ENCODE measurements at places on chromosomes 7 and 10.

DNA sequence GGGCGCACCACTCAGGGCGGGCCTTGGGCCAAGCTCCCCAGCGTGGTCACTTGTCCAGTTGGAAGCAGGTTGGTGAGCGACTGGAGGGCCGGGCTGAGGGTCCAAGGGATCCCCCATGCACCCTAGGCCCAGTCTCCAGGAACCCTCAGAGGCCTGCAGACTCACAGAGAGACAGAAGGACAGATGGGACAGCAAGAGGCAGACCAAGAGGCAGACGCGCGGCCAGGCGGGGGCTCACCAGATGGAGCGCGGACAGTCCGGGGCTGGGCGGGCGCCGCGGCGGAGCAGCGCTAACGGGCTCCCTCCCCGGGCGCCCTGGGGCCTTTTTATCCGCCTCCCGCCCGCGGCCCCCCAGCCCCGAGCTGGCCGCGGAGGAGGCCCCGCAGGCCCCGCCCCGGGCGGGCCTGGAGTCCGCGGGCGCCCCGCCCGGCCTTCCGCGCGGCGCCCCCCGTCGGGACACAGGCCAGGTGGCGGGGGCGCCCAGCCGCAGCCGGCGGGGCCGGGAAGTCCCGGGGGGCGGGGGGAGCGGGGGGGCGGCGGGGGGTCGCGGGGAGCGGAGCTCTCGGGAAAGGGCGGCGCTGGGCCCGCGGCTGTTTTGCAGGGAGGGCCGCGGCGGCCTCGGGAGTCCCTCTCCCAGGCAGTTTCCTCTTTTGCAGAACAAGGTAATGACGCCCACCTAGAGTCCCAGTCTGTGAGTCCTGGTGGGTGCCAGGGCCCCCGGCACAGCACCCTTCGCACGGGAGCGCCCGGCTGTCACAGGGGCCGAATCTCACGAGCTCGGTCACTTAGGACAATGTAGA lies at the start of gene LOXL4:
Gene LOXL4, minus strand, starts transcription at position 301 of the 800 bp plus-strand sequence. CDS start 5,175 bp downstream, outside the sequence.
- DNase-seq = no peak

DNA sequence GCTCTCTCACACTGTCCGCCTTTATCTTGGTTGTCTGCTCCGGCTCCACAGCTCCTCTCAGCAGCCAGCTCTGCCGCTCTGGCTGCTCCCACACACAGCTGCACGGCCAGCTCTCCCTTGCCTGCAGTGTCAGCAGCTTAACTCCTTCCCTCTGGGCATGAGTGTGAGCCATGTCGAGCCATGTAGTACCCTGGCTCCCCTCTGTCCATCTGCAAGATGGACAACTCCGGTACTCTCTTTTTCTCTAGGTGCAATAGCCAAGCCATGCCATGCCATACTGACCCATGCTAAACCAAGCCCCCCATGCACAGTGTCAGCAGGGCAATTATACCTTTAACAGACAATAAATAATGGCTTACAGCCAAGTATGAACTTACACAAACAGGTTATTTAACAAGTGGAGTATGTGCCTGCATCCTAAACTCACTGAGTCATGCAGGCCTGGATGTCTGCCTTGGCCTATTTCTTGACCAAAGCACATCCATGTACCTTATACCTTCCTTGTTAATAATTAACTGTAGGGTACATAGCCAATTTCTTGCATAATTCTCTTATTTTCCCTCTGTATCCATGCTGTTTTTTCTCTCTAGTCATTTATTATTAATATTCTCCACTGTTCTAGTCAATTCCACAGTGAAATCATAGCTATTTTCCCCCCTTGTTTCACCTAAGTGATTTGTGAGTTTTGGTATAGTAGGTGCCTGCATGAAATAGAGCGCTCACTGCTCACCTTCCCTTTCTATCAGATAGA lies 170.9 kb downstream of the CDK14 start:
- no peak for DNase-seq

GRCh38 chr10:69870591-69870990 lies 68.9 kb downstream of the COL13A1 start:
- no peak for DNase-seq

- no peak for DNase-seq
Observed at GRCh38 chr7:157405501-157405900, 68.7 kb downstream of the DNAJB6 start.

DNA sequence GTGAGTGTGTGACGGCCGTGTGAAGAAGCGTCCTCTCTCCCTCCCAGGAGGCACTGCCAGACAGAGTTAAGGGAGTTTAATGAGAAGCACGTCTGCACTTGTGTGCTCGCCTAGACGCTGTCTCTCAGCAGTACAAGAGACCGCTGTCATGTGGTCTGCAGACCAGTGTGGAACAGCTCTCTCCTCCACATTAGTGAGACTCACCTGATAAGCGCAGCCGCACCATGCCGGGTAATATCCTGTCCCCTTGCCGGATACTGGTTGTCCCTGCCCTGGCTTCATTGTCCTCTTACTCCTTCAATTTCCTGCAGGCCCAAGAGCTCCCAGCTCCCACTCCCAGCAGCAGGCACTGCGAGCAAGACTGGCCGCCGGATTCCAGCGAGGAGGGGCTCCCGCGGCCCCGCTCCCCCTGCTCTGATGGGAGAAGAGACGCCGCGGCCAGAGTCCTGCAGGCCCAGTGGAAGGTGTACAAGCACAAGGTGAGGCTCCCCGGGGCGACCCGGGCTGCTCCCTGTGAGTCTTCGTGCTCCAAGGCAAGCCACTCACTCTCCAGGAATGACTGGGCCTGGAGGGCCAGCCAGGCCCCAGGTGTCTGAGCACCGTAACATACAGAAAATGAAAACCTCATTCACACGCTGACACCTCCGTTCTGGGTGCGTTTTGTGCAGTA lies 33.5 kb upstream of the TTYH3 start:
- no peak for DNase-seq

DNA sequence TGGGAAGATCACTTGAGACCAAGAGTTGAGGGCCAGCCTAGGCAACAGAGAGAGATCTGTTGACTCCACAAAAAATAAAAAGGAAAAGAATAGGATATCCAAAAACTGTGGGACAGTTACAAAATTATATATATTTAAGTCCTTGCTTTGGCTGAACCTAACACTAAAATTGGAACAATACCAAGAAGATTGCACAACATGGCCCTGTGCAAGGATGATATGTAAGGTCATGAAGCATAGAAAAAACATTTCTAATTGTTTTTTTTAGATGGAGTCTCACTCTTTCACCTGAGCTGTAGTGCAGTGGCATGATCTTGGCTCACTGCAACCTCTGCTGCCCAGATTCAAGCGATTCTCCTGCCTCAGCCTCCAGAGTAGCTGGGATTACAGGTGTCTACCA lies 139.0 kb downstream of the TPST1 start:
- no peak for DNase-seq

DNA sequence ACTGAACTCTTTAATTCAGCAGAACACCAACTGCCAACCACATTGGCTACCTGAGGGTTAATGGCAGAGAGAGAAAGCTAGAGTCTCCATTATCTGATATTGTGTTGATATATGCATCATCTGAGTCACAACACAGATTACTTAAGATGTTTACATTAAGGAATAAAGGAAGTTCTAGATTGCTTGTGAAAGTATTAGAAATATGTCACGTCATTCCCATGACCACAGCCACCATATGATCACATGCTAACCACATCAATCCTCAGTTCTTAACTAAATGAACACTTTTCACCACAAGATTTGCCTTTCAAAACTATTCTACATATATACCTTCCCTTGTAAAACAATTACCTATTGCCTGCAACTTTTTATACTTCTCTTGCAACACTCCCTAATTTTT lies 337.9 kb downstream of the FGFR2 start:
- DNase-seq = no peak

DNA sequence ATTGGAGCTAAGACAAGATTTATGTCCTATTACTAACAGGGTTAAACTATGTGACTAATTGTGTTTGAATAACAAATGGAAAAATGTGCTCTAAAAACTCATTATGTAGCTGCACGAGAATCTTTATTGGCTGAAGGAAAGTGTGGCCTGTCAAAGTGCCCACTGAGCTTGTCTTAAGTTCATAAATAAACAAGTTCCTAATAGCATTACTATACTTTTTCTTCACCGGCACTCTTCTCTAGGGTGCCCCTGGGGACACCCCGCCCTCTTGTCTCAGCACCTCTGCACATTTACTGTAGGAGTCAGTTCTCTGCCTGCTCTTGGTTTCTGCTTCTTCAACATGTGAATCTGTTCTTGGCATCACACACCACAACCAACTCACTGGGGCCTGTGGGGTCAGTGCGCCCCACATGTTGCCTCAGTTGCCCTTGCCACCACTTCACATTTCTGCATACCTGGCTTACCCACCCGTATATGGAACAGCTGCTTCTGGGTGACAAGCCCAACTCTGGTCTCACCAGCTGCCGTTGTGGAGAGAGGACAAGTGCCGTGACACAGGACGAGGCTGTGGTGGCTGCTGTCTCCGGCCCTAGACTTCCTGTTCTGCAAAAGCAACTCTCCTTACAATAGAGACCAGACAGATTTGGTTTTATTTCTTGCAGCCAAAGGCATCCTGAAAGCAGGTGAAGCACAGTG lies 96.3 kb upstream of the DDC start:
- no peak for DNase-seq

DNA sequence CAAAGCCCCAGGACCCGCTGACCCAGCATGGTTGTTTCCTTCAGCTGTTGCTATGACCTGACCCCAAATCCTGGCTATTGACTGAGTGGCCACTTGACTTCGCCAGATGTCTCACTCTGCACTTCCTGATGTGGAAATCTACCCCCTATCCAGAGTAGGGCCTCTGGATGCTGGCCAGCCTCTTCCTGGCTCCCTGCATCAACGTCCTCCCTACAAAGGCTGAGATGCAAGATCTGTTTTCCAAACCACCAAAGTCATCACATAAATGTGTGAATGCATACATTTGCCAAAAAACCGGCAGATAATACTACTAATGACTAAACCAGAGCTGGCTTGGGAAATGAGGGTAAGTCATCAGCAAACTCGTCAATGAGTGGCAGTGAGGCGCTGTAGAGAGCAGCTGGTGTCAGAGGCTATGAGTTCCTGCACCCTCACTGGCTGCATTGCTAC lies 70.4 kb downstream of the PYROXD2 start:
- no peak for DNase-seq

GRCh38 chr7:96408881-96409280 lies 87.0 kb upstream of the SLC25A13 start:
- no peak for DNase-seq

DNA sequence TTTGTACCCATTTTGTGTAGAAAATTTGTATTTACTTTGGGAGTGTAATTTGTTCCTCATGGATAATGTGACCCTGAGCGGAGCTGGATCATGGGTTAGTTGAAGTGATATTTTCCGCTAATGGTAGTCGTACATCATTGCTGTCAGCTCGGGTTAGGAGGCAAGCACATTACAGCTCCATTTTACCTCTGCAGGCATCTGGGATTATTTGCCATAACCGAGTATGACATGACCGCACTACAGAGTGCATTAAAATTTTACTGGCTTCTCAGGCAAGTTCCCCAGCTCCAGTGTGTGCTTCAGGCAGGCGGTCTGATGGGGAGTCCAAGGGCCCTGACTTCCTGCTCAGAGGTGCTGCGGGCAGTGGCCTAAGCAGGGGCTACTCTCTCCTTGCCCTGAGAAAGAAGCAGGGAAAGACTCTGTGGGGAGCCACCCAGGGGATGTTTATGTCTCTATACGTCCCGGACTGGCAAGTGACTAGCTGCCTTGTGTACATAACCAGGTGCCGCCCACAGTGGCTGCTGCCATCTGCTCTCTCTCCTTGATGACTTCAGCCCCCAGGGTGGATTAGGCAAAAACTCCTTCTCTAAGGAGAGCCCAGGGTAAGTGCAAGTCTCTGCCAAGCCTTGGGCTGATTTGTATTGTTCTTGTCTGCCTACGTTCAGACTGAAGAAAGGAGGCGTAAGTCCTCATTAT lies 685.3 kb upstream of the GALNT17 start:
- no peak for DNase-seq

GRCh38 chr7:111485701-111486380 lies 76.5 kb downstream of the IMMP2L start:
- DNase-seq = no peak
